Renal cortical epithelial cell (primary cell): ENCODE measurements at places on chromosomes 16 and 17.

DNA sequence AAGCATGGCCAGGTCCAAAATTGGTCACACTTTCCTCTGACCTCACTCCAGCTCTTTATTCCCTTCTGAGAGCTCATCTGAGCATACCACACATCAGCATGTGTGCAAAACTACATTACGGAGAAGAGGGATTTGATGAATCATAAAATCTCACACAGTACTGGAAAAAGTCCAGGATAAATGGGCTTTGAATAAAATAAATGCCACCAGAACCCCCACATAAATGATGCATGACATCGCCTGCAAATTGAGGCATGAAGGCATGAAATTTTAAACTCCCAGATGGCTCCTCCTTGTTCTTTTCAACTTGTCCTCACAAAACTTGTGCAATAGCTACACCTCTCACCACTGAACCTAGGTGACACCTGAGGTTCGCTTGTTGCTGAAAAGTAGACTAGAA lies 439.5 kb downstream of the CA10 start:
- no peak for DNase-seq

DNA sequence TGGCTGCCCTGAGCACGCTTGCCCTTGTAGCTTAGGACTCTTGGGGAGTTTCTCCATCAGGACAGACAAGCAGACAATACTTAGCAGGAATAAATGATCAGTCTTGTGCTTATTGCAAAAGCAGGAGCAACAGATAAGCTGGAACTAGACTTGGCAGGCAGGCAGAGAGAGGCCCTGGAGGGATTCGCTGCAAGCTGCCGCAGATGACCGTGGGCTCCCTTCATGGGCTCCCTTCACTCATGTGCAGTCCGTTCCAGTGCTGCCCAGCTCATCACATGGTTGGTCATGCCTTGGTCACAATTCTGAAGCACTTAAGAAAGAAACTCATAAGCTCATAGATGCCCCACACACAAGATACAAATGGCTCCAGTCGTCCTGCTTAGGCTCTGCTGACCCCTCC lies 2.4 kb upstream of the SLC5A10 start:
- DNase-seq = no peak

- DNase-seq = no peak
Measured at GRCh38 chr17:79335456-79335855, 260.8 kb downstream of the ENGASE start.

DNA sequence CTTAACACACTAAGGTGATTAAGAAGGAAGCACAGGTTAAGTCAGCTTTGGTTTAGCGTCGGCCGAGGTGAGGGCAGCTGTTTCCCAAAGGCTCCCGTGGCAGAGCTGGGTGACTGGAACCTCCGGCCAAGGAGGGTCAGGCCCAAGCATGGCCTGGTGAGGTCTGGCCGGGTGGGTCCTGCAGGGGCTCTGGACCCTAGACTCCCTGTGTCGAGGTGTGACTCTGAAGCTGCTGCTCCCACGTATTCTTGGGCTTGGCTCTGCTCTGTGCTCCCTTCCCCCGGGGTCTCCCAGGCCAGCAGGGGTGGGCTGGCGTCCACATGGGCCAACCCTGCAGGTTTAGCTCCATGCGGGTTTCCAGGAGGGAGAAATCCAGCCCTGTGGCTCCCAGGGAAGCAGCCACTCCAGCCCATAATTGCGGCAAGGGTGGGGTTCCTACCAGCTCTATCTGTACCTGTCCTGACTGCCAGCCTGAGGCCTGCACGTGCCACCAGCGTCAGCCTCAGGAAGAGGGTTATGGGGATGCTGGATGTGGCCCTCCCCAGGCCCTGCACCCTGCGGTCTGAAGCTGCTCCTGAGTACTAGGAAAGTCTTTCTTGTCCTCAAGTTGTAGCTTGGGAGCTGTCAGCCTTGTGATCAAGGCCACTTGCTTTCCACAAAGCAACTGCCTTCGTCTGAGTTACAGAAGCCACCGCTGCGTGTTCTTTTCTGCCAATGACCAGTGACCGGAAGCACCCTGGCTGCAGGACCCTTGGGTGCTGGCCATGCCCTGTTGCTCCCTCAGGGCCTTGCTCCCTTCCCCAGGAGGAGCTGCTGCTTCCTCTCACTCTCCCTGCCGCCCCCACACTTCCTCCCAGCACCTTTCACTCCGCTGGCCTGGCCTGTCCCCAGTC lies 4.8 kb downstream of the CDK5R1 start:
- DNase-seq = no peak

- DNase-seq = peak; percentile 93
Measured at GRCh38 chr16:68091380-68092261, 6.5 kb downstream of the NFATC3 start.

DNA sequence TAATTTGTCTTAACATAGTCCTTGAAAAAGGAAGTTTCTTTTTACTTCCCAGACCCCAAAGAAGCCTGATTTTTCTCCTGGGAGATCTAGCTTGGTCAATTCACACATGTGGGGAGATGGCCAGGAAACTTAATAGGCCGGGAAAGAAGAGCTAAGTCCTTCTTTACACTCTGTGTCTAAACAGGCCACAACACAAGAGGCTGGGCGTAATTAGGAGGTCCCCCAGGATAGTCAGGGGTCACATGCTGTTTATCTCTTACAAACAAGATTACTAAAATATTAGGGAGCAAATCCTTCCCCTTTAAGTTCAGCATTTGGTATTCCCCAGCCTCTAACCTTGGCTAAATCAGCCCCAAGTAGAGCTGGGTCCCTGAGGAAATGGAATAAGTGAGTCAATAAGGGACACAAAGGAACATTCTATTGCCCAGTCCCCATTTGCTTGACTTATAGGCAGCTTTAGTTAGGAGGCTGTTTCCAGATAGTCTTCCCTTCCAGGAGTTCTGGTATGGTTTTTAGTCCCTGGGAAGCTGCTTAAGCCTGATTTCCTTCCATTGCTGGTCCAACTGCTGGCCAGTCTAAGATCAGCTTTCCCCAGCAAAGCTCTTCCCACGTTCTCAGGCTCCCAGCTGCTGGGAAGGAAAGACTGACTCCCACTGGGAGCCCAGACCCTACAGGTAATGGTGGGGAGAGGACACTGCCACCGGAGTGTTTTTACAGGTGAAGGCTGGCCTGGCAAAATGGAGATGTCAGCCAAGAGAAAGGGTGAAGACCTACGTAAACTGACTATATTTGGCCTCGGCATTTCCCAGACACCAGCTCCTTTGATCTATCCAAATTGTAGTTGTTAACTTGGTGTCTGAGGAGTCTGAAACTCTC lies 14.1 kb upstream of the HOXB9 start:
- no peak for DNase-seq

- DNase-seq = peak; percentile 93
Measured at GRCh38 chr17:16282522-16282921, 65.5 kb downstream of the PIGL start.

DNA sequence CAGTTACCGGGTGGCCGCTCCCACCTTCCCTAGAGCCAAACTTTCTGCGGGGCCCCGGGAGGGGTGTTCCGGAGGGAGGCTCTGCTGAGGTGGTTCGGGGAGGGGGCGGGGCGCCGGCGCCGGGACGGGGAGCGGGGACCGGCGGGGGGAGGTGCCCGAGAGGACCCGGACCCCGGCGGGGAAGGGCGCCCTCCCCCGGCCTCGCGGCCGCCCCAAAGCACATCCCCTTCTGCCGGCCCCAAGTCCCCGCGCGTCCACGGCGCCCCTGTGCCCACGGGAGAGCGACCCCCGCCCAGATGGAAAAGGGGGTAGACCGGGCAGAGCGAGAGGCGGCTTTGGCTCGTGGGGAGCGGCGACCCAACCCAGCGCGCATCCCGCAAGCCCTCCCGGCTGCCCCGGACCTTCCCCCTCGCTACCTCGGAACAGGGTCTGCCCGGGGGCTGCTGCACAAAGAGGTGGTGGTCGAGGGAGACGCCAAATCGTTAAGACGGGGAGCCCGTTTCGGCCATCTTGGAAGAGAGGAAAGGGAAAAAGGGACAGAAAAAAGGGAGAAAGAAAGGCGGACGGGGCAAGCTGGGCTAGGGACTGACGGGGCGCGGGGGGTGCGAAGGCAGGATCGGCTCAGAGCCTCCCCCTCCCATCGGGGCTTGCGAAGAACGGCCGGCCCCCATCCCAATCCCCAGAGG lies 530 bp downstream of the PCGF2 start:
- DNase-seq = no peak

GRCh38 chr16:71626858-71627213 lies 852 bp downstream of the MARVELD3 start:
- no peak for DNase-seq

DNA sequence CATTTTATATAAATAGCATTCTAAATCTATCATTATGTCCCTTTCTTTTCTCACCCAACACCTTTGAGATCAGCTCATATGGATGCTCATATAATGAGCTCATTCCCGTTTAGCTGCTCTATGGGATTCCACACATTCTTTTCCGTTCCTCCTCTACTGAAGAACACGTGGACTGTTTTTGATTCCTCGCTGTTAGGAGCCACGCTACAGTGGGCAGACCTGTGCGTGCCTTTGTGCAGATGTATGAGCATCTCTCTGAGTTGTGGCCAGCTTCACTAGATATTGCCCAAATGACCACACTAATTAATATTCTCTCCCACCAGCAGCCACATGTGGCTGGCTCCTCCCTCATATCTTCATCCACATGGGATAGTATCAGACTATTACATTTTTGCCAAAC lies 6.0 kb upstream of the TNFRSF13B start:
- DNase-seq = peak; percentile 62

DNA sequence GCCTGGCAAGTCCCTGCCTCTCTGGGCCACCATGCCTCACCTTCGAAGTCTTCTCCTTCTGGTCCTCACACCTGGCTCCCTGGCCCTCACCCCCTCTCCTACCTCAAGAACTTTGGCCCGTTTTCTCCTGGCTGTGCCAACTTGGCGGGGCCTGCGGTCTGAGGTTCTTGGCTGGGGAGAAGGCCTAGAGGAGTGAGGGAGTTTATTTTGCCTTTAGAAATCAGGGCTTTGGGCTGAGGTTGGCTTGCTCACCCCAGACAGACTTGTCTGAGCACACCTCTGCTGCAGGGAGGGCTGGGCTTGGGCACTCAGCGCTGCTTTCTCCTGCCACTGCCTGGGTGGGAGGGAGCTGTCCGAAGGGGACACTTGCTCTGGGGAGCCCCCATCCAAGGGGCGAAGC lies 23.3 kb upstream of the TAC4 start:
- no peak for DNase-seq

DNA sequence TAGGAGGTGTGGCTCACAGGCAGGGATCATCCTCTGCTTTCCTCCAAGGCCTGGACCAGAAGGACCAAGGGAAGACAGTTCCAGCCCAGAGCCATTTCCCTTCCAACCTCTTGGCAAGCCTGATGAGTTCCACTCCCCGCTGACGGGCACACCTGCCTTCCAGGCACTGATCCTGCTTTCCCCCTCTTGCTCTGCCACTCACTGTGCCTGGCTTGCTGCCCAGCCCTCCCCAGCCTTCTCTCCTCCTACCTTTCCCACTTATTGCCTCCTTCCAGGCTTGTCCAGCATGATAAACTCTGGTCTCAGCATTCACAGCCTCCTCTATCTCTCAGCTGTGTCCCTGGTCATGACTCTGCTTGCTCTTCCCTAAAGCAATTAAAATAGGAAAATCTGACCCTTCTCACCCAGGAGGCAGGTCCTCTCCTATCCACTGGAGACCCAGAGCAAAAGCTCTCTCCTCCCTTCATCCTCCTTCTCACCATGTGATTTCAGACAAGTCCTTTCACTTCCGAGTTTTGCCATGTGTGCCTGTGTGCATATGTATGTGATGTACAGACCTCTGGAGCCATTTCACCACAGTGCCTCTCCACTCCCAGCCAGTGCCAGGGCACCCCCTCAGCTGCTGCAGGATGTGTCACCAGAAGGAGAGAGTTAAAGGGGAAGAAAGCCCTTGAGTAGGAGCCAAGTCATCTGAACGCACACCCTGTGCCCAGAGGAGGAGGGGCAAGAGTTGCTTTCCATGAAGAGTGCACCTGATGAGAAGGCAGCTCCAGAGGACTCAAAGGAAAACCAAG lies 13.4 kb upstream of the TMEM170A start:
- no peak for DNase-seq

- DNase-seq = no peak
Measured at GRCh38 chr17:71335212-71335611, 785.6 kb upstream of the SOX9 start.
